Activated T-helper 1 cell treated with anti-CD3 and anti-CD28 coated beads, Interleukin-2, amount 50 U/mL, for 16 hours (primary cell): ENCODE measurements at places on chromosomes 12 and 14.

DNA sequence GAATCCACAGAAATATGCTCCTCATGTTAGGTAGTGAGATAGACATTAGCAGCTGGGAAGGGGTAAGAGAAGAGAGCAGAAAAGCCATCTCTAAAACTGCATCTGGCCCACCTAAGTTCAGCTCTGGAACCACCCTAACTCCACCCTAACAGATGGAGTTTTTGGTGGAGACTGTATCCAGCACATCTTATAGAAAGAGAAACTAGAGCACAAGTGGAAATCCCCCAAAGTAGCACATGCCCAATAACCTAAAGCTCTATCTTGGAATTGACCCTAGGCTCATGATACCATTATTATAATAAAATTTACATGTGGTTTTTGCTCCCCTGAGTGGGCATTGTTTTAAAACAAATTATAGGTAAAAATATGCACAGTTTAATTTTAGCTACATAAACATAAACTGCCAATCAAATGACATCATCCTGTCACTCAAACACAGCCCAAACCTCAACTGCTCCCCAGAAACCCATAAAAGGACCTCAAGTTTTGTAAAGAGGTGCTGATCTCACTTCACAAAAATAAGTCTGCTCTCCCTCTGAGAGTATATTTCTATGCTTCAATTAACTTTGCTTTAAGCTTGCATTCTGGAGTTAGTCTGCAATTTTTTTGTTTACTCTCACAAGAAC, 206.4 kb downstream of the PIK3C2G start:
- no peak for DNase-seq

- no peak for DNase-seq
These were observed 118.8 kb upstream of the SINHCAF start for GRCh38 chr12:31444736-31445135.

- DNase-seq: no peak
These were observed 51.9 kb downstream of the CCDC91 start for GRCh38 chr12:28242129-28242495.

GRCh38 chr12:6046511-6047180, 77.8 kb downstream of the VWF start:
- DNase-seq: no peak

- DNase-seq: no peak
These were observed 4.3 kb downstream of the COQ10A start for GRCh38 chr12:56271031-56271430.

DNA sequence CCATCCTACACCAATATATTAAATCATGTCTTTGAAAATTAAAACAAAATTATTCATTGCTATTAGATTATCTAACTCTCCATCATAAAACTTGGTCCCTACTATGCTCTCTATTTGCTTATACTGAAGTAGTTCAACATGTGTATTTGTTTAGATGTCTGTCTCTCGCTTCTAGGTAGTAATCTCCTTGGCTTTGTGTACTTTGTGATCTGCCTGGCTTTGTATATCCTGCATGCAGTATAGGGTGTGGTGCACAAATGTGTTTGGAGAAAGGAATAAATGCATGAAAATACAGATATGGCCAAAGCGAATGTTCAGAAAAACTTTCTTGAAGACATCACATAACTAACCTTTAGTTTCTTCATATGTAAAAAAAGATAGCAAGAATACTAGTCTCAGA, 246.6 kb upstream of the LRFN5 start:
- no peak for DNase-seq

DNA sequence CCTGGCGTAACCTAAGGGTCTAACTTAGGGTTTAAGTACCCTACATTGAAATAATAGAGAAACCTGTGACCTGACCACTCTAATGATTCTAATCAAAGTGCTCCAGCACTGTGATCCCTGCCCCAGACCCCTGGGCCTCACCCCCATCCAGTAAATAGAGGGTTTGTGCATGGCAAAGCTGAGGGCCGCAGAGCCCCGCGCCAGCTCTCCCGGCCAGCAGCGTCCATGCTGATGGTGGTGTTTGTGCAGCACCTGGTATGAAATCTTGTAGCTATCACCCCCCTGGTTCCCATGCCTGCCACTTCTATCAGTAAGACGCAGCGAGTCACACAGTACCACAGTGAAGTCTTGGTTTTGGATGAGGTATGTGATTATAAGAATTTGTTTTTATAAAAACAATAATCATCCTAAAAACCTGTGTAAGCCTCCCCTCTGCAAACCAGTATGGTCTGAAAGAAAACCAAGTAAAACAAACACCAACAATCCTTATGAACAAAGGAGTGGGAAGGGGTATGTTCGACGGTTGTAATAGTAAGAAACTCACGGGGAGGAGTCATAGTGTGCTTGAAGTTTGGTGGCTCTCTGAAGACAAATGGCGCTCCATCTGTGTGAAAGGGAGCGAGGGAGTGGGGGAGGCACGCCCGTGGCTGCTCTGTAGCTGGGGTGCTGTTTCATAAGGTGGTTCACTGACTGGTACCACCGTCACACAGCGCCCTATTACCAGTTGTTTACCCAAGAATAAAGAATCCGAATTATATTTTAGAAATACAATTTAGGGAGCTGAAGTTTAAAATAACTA, 156.2 kb downstream of the CACNA1C start:
- DNase-seq: no peak
